ENCODE measurements at places on chromosomes 7 and 10.

DNA sequence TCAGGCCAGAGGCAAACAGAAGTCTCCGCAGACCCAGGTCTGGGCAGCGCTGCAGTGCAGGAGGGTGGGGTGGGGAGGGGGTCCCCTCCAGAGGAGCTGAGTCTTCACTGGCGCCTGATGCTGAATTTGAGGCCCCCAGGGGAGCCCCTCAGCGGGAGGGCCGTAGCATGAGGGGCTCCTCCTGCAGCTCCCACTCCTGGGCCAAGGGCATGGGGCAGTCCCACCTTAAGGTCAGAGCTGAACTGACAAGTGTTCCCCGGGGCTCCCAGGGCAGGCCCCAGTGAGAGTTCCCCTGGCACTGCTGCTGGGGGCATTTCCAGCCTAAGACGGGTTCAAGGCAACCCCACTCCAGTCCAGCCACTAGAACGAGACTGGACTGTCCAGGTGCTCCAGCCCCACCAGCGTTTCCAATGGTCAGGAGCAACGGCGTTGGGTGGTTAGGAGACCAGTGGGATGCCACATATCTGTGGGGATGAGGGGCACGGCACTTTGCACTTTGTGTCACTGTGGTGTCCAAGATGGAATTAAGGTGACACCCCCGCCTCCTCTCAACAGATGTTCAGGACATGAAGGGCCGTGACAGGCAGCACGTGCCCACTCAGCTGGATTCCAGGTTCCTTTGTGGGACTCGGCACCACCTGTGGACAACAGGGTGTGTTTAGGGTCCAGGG lies 139.1 kb downstream of the PTPRN2 start:
- DNase-seq = no peak

DNA sequence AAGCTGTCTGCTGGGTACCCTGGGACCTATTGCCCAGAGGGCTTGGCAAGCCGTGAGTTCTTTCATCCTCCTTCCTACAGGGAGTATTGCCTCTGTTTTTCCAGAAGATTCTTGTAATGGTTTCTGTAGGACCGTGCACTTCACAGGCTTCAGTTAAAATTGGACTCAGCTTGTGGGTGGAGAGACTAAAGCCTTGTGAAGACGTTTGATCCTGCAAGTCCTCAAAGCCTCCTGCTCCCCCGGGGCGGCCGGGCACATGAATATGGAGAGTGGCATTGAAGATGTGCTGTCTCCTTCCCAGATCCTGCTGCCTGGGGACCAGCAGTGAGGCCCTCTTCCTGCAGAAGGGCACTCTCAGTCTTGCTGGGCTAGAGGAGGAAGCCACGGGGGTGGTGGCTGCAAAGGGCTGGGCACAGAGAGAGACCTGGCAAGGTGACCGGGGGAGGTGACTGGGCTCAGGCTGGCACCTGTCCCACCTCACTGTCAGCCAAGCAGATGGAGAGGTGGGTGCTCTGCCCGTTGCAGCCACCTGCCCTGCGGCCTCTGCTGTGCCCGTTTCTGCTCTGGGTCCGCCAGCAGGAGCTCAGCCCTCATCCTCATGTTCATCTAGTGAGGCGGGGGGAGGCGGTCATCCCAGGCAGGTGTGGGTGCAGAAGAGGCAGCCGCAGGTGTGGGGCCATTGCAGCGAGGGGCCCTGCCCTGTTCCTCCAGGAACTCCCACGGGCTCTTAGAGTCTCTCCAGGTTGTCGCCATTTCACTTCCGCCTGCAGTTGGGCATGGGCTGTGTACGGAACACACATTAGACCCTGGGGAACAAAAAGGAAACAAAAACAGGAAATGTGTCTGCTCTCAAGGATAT lies 55.7 kb downstream of the TMEM209 start:
- DNase-seq = no peak

GRCh38 chr7:116348346-116348745 lies 138.0 kb downstream of the TES start:
- no peak for DNase-seq

GRCh38 chr7:1995426-1995825 lies 237.3 kb downstream of the MAD1L1 start:
- DNase-seq = no peak

DNA sequence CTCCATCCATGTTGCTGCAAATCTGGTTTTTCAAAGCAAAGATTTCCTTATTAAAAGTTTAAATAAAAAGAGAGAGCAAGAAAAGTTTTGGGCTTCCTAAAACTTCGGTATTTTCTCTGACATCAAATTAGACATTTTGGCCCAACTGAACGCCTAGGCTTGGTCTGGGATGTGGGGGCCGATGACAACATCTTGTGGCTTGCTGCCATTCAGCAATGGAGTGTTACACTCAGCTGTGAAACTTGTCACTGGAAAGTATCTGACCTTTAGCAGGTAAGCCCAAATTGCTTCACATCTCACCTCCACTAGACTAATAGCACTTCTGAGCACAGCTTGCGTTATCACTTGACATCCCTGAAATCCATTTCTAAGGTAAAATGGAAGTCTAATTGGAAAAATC lies 320.6 kb downstream of the GATA3 start:
- DNase-seq = no peak

All from hematopoietic multipotent progenitor cell treated with erythropoietin and hydrocortisone succinate and interleukin-3 and kit ligand, for 15 days (in vitro differentiated cells).